ENCODE measurements at places on chromosomes 7 and 10.

- DNase-seq = no peak
Measured at GRCh38 chr10:116763440-116763839, 21.1 kb upstream of the HSPA12A start.

GRCh38 chr7:104135760-104136558 is 71.9 kb downstream of the ORC5 start:
- DNase-seq = no peak

- DNase-seq = peak; percentile 68
Measured at GRCh38 chr7:131109759-131110296, 217.8 kb upstream of the MKLN1 start.

DNA sequence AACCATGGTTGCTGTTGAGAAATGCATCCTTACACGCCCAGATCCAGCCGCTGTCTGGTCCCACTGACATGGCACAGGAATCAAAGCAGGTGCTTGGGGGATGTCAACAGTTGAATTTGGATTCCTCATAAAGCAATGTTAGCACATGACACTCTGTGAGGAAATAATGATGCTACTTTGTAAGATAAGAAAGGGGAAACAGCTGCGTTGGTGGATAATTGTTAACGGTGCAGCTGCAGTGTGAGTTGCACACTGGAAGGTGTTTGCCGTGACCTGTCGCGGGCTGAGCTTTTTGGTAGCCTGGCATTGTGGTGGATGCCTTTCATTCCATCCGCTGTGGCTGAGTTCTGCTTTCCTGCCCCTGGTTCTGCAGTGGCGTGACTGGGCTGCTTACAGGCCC is 113.9 kb downstream of the MGMT start:
- no peak for DNase-seq

DNA sequence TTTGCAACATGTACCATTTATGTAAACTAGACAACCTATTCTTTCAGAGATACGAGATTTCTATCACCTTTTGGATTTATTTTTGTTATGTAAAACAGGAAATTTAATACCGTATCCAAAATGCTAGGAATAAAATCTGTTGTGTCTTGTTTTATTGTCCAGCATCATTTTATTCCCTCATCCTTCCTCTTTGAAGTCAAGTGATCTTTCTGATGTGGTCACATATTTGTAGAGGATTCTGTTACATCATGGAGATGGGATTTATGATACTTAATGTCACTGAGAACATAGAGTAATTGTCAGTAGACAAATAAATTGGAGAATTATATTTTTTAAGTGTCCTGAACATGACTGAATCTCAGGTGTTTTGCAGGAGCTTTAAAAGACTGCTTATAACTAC is 64.7 kb downstream of the ZNF277 start:
- DNase-seq = no peak

GRCh38 chr7:34837801-34838201 is 179.8 kb downstream of the NPSR1 start:
- DNase-seq = no peak

GRCh38 chr10:43453266-43453831 is 16.4 kb downstream of the ZNF487 start:
- no peak for DNase-seq

DNA sequence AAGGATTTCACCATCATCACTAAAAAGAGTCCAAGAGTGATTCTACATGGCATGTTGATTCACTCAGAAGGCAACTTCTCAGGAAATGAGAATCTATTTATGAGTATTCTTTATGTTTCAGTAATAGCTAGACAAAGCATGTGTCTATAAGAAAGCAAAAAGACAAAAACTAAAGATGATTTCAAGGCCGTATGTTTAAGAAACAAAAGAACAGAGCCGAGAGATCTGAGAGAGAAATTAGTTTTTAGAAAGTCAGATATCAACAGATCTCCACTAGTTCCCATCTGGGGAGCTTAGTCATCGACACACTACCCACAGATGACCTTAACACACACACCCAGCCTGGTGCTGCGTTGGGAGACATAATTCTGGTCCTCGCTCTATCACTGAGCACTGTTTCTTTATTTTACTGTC is 21.0 kb downstream of the PIP4K2A start:
- no peak for DNase-seq

DNA sequence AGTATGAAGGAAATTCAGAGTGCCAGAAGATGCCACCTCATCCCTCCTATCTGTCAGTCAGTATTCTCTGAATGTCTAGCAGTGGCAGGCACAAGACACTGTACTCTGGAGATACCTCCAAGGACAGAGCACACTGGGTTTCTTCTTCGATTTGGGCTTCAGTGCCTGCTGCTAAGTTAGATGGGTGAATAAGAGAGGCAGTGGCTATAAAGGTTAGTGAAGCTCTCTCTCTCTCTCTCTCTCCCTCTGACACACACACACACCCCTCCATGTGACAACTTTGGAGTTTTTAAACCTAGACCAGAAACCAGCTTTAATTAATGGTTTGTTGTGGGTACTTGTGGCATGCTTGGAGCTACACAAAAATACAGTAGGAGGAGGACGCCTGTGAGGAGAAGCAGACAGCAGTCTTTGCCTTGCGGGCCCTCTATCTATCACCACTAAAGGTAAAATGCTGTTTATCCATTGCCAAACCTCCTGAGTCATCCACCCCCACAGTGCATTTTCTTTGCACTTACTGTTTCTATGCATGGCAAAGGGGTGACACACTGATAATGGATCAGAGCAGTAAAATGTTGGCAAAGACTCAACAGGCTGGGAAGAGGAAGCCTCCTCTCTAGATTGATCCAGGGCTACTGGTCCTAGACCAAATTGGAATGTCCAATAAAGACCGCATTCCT is 102.5 kb downstream of the TRIL start:
- DNase-seq = no peak

DNA sequence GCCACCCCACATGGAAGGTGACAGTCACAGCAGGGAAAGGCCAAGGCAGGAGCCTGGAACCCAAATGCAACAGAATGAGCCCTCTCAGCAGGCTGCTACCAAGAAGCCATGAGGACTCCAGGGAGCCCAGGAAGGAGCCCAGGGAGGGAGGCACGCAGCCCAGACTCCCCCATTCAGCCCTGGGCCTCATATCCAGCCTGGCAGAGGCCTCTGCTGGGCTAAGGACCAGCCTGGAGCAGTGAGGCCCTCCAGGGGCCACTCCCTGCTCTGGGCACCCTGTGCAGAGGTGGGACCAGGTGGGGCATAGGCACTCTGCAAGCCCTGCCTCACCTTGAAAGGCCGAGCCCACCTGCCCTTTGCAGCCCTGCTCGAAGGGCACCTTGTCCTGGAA is 25.8 kb upstream of the ZNF488 start:
- no peak for DNase-seq

- DNase-seq = no peak
Measured at GRCh38 chr10:112799726-112800510, 150.1 kb upstream of the TCF7L2 start.

- DNase-seq = no peak
Measured at GRCh38 chr7:54166419-54166818, 375.8 kb upstream of the VSTM2A start.

- no peak for DNase-seq
Measured at GRCh38 chr10:122307669-122308416, 36.7 kb downstream of the BTBD16 start.

- no peak for DNase-seq
Measured at GRCh38 chr10:31146491-31147209, 115.0 kb upstream of the ZNF438 start.

DNA sequence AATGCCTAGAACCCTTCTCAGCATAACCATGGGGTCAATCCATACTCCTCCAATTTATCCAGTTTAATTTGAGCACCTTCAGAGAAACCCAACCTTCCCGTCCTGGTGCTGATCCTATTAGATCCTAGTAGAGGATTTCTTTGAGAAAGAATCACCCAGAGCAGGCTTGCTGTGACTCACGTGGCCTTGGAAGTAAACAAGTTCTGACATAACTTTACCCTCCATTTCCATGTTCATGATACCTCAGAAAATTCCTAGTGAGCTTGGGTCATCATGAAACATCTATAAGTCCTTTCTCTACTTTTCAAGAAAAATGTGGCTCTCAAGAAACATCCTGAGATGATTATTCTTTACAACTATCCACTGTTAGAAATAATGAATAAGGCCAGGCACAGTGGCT is 71.7 kb downstream of the PRLHR start:
- no peak for DNase-seq

GRCh38 chr10:63547628-63548360 is 26.6 kb downstream of the REEP3 start:
- no peak for DNase-seq

- no peak for DNase-seq
Measured at GRCh38 chr7:20735346-20736065, 51.2 kb downstream of the SP8 start.

DNA sequence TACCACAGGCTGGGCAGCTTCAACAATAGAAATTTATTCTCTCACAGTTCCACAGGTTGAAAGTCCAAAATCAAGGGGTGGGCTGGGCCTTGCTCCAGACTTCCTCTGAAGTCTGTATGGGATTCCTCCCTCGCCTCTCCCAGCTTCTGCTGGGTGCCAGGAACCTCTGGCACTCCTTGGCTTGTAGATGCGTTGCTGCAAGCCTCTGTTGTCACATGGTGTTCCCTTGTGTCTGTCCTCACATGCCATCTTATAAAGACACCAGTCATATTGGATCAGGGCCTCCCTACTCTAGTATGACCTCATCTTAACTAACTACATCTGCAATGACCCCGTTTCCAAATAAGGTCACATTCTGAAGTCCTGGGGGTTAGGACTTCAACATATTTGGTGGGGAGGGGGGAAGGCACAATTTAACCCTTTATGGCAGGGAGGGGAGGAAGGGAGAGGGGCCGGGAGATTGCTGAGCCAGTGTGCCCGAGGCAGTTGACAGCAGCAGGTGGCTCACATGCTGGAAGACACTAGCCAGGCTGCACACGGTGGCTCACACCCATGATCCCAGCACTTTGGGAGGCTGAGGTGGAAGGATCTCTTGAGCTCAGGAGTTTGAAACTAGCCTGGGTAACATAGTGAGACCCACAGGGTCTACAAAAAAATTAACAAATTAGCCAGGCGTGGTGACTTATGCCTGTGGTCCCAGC is 18.8 kb downstream of the ZNF282 start:
- DNase-seq = no peak

DNA sequence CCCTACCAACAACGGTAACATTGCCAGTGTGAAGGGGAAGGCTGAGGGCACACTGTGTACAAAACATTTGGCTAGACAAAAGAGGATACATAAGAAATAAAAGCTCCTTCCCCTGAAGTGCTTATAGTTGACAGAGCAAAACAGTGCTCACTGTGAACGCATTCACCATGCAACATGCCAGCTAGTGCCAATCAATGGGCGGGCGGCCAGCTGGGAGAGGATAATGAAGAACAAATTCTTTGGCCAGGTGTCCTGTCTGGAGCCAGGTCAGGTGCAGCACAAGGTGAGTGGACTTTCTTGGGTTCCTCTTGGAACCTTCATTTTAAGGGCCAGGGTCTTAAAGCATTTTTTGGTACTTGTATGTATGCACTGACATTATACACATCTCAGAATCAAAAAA is 106.1 kb downstream of the ICA1 start:
- DNase-seq = no peak

- DNase-seq = peak; percentile 21
Measured at GRCh38 chr10:126387041-126387921, 996 bp downstream of the ADAM12 start.

GRCh38 chr10:72784551-72785351 is 92.8 kb downstream of the MCU start:
- DNase-seq = no peak

DNA sequence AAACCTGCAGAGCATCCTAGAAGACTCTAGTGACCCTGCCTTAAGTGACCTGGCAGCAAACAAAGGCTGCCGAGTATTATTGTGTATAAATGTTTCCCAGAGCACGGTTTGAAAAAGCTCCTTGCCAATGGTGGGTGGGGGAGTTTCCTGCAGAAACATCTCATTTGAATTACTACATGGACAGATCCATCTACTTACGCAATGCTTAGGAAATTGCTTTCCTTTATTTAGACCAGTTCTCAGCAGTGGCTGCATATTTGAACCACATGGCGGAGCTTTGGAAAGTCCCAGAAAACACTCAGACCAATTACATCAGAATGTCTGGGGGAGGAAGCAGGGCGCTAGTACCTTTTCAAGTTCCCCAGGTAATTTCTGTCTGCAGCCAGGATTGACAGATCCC is 560.9 kb downstream of the SDK1 start:
- DNase-seq = no peak

DNA sequence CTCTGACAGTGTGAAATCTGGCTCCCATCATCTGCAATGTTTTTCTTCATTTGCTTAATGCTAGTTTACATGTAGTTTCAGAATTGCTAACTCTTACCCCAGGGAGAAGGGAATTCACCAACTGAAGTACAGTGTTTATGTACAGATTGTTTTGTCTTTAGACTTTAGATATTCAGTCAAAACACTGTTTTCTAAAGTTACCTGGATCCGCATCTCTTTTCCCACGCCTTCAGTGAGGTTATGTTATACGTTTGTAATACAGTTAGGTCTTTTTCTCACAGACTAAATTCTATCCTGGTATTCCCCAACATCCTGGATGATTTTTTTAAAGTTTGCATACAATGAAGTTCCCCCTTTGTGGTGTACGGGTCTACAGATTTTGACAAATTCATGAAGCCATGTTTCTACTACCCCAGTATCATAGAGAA is 3.2 kb upstream of the LYZL1 start:
- DNase-seq = no peak

DNA sequence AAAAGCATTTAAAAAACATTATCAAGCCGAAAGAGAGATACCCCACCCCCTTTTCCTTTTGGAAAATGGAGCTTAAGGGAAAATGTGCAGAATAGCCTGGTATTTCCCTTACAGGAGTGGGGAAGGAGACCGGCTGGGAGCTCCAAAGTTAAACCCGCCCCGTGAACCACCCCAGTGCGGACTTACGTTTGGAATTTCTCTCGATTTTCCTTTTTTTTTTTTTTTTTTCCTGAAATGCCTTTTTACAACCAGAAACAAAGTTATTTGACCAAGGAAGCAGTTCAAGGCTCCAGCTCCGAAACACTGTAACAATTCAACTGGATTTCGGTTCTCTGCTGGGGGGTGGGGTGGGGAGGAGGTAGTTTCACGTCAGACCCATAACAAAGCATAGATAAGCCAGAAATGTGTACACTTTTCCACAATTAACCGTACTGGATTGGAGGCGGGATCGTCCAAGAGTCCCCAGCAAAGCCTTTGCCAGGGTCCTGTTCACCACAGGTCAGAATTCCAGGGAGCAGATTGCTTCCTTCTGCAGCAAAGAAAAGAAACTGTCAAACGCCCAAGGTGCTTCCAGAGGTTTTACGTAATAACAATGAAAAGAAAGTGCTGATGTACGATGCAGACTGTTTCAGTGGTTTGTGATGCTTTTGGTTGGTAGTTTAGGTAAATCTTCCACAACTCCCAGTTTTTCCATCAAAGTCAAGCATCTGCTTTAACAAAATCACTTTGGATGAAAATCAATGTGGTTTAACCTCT is 6.7 kb downstream of the SKIDA1 start:
- no peak for DNase-seq

DNA sequence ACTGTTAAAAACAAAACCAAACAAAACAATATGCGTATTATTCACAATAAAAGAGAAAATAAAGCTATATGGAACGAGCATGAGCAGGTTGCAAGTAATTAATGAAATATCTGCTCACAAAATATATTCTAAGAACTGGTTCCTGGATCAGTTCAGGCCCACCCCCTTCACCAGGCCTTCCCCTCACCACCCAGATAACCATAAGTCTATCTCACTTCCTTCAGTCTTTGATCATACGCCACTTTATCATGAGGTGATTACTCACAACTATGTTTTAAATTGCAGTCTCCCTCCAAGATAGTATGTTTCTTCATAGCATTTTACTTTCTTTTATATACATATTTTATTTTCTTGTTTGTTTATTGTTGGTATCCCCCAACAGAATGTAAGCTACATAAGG is 263.1 kb upstream of the HGF start:
- DNase-seq = no peak

Data from T-helper 9 cell (primary cell).